ENCODE measurements at places on chromosomes 7 and 10.

DNA sequence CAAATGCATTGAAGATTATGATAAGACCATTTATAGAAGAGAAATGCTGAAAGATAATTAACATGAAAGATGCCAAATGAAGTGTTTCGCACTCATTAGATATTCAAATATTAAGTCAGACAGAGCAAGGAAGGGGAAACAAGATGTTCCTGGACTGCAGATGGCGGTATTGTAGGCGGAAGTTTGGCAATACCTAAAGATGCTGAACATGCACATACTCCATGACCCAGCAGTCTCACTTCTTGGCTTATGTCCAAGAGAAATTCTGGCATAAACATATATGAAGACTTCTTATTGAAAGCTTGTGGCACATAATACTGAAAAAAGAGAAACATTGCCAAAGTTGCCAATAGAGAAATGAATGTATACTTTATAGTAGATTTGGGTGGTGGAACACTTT lies 325.4 kb upstream of the SEMA3C start:
- no peak for DNase-seq

- no peak for DNase-seq
Measured at GRCh38 chr10:72132854-72133253, 44.5 kb upstream of the SPOCK2 start.

GRCh38 chr7:68432585-68432984 lies 1165.7 kb upstream of the AUTS2 start:
- no peak for DNase-seq

DNA sequence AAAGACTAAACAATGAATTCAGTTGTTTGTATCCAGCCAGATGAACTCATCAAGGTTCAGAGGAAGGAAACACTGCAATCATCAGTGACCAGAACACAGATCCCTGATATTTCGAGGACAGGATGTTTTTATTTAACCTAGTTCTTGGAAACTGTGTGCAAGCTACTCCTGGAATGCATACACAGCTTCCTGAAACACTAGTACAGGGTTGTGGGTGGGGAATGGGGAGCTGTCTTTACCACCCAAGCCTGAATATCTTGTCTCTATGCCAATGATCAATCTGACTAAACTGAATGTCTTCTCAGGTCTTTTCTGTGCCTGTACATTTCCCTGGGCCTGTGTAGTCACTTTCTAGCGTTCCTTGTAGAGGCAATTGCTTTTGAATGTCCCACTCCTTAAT lies 374.6 kb downstream of the CALN1 start:
- no peak for DNase-seq

DNA sequence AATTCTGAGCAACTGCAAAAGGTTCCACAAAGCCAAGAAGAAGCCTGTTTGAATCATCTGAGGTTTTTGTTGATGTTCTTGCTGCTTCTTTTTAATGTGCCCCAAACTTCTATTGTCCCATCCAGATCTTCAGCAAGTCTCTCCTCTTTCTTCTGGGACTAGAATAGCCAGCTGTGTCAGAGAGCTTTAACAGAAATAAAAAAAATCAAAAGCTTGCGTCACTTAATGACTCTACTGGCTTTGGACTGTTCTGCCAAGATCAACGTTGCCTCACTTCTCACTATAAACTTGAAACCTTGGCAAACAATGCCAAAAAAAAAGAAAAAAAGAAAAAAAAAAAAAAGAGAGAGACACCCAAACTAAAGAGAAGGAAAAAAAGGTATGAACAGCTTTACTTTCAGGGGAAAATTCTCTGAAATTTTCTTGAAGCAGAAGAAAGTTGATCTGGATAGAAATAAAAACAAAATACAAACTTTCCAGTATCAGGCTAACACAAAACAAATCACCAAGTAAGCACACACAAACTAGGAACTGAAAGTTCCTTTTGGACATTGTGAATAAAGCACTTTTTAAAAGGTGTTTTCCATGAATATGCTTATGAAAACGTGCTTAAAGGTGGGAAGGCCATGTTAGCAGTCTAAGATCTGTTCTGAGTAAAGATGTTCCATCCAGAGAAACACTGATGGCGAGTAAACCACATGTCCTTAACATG lies 14.8 kb downstream of the USP54 start:
- no peak for DNase-seq

DNA sequence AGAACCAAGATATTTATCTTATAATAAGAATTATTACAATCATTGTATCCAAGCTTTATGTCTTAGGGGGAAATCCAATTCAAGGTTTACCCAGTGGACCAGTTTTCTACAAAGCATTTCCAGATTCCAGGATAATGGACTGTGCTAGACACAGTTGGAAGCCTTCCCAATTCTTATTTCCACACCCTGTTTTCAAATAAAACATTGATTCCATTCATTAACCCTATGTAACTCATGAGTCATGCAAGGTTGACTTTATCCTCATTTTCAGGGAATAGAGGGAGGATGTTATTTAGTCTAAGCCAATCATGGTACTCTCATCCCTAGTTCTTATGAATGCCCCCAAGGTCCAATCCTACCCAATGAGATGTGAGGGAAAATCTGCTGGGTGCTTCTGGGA lies 145.7 kb downstream of the RNLS start:
- no peak for DNase-seq

DNA sequence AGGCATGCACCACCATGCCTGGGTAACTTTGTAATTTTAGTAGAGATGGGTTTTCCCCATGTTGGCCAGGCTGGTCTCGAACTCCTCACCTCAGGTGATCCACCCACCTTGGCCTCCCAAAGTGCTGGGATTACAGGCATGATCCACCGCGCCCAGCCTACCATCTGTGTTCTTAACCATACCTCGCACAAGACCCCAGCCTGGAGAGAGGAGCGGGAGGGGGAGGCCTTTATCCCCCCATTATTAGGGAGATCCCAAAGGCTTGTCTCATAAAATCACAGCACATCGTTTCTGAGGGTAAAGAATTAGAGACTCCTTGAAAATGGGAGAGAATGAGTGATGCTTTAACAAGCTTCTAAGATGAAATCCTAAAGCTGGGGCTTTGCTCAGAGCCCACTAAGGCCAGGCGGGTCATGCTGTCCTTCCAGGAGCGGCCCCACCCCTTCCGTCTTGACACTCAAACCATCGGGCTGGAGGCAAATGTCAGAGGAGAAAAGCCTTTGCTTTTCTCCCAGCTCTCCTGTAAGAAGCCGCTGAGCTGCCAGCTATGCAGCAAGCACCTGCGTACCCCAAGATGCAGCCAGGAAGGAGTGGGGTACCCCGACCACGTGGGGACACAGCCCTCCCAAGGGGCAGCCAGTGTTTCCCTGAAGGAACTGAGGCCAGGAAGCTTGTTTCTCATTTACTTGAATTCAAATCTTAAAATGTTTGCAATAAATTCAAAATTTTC lies 339.7 kb downstream of the PTPRN2 start:
- DNase-seq: no peak
